ENCODE measurements at places on chromosomes 16 and 17.

DNA sequence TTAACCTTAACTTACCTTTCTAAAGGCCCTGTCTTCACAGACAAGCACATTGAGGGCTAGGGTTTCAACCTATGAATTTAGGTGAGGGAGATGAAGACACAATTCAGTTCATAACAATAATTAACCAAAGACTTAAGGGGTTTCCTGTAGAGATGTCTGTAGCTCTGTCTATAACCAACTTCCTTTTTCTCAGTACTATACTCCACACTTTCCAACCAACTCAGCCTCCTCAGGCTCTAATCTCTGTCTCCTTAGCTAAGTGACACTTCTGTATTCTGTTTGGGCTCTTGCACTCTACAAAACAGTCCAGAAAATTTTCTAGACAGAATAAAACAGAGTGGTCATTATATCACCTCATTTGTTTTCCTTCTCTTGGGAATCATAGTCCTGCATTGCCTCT is 25.8 kb downstream of the CAPNS2 start:
- DNase-seq, result no peak

DNA sequence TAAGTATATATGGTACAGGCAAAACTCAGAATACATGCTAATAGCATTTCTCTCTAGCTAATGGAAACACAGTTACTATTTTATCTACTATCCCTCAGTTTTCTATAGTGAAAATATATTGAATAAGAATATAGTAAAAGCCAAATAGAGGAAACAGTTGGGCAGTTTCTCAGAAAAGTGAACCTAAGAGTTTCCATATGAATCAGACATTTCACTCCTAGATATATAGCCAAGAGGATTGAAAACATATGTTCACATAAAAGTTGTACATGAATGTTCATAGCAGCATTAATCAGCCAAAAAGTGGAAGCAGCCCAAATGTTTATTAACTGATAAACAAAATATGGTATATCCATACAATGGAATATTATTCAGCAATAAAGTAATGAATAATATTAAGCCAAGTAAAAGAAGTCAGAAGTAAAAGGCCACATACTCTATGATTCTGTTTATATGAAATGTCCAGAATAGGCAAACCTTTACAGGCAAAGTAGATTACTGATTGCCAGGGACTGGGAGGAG is 134.6 kb downstream of the CYB561 start:
- no peak for DNase-seq

- DNase-seq, result no peak
Measured at GRCh38 chr16:74603848-74604247, 3.1 kb downstream of the GLG1 start.

DNA sequence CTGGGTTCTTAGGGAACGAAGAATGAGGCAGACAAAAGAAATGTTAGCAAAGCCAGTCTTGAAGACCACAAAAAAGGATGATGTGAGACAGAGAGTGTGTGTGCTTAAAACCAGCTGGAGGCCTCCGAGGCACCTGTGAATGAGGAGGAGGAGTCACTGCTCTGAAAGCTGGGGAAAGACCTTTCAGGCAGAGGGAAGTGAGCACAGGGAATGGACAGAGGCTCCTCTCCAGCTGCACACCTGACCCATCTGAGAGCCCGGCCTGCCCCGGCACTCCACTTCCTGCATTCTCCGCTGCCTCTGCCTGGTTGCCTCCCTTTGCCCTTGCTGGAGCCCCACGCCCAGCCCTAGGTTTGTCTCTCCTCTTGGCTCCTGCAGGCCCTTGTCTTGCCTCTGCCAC is 55.2 kb upstream of the SREBF1 start:
- DNase-seq, result no peak

DNA sequence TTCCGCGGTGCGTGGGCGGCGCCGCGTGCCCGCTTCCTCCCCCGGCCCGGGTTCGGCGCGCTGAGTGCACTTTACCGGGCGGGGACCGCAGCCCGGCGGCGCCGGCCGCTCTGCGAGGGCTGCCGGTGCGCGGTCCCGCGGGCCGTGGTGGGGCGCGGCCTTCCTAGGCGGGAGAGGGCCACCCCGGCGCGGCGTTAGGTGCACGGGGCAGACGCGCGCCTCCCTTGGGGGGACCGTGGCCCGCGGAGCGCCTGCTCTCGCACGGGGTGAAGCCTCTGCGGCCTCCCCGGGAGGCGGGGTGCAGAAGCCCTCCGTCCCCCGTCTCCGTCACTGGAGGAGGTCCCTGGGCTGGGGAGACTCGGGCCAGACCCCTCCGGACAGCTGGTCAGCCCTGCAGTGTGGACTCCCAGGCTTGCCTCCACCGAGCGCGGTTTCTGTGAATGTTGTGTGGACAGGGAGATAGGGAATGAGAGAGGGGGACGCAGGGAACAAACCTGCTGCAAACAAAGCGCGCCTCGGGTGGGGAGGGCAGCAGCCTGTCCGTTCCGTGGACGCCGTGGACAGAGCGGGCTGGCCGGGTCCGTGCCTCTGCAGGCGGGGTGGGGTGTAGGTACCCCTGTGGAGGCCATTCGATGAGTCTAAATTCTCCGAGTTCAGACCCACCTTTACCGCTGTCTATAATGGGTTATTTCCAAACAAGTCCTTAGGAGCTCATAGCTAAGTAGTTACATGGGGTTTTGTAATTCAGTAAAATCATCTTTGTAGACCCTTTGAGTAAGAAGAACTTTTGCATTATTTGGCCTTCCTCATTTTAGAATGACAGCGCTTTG is 721 bp downstream of the TBCD start:
- no peak for DNase-seq

DNA sequence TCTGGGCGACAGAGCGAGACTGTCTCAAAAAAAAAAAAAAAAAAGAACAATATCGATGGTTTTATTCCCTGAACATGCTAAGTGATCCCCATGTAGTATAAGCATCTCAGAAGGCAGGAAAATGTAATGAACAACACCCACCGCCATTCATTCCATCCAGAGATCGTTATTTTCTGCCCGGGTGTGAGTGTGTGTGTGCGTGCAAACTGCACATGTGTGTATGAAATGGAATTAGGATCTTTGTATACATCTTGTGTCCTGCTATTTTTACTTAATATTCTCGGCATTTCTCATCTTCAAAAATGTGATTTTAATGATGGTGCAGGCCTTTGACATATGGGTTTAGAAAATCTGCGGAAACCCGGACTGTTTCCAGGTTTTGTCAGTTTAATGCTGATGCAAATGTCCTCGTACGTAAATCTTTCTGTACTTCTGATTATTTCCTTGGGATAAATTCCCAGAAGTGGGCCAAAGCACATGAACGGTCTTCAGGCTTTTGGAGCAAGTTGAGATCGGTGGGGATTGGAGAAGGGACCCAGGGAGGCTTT is 254.8 kb downstream of the SEC14L1 start:
- no peak for DNase-seq

DNA sequence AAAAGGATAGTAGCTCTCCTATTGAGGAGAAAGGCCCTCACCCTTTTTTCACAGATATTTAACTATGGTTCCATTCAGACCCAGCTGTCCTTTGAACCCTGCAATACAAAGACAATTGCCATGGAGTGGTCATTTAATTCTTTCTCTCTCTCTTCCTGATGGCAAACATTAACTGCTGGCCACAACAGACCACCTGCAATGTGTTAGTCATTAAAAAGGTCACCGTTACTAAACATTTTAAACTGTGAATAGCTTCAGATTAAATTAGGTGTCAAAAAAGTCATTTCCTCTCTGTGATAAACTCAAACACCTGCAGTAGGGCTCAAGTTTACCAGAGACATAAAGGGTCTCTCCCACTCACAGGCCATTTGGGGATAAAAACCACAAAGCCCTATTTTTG is 697.2 kb downstream of the TOX3 start:
- no peak for DNase-seq

DNA sequence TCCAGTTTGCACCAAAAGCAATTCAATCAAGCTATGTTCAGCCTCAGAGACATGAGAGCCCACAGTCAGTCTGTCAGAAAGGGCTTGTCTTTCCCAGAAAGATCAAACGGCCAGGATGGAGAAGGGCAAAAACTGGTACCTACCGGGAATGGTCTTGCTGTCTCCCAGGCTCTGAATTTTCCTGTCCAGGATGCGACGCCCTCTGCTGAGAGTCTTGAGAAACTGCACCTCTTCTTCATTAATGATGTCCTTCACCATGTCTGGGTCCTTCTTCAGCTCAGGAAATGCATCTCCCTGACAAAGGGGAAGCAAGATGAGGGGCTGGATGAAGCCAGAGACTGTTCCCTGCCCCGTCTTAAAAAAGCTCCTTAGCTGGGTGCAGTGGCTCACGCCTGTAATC is 15.8 kb upstream of the EXOSC6 start:
- DNase-seq, result peak; percentile 45

- DNase-seq, result no peak
Measured at GRCh38 chr16:86198206-86199118, 299.5 kb downstream of the IRF8 start.

GRCh38 chr17:9729034-9729650 is 62.2 kb downstream of the DHRS7C start:
- DNase-seq, result no peak

- DNase-seq, result peak; percentile 72
Measured at GRCh38 chr16:2147981-2148671, at the start of gene RAB26. TSS of gene RAB26 (plus strand) at chr16:2148625. CDS start at chr16:2148784, 159 bp downstream.

- DNase-seq, result no peak
Measured at GRCh38 chr17:3968015-3968414, 3.8 kb upstream of the ATP2A3 start.

DNA sequence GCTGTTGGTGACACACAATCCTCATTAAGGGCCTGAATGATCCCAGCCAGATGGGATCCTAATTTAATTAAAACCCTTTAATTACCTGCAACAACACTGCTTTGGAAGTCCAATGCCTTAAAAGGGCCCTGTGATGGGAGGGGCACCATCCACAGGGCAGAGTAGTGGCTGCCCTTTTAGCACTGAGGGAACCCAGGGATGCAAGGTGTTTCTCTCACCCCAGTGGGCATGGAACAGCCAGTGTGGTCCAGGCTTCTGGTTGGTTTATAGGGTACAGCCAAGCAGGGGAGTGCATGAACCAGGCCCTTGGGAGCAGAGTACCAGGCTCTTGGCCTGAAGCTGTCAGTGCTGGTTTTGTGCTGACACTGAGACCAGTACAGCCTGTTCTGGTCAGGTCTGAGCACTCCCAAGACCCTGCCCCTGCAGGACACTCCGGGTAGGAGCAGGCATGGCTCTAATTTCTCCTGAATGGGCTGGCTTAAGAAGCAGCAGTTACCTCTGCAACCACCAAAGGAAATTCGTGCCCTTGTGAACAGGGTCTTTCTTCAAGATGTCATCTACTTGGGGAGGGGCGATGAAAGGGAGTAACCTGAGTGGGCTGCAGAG is 9.9 kb downstream of the NXPH3 start:
- no peak for DNase-seq

GRCh38 chr17:42849451-42850181 is 1.4 kb upstream of the AOC3 start:
- no peak for DNase-seq
